ENCODE measurements at places on chromosomes 16 and 17. TPM values are rescaled to one million over a fixed set of nuclear protein-coding genes. Genes with fewer than 3 reads are reported as not detected.

GRCh38 chr17:38762231-38762630 is 9.7 kb downstream of the PSMB3 start:
- DNase-seq: no peak

- peak; percentile 30 for DNase-seq
Observed at GRCh38 chr17:50426814-50427787, 1.1 kb downstream of the ACSF2 start.

DNA sequence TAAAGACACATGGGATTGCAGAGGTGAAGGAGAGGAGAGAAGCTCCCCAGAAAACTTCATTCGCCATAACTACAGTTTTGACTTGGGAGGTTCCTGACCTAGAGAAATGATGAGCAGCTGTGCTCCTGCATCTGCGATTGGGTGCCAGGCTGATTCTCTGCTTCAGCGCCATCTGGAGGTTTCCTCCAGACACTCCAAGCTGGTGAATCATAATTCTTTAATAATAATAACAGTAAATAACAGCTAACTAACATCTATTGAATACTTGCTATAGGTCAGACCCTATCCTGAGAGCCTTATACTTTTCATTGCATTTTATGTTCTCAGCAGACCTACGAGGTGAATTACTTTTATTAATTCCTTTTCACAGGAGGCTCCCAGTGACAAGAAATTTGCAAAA is 575.8 kb downstream of the TOX3 start:
- DNase-seq: no peak

DNA sequence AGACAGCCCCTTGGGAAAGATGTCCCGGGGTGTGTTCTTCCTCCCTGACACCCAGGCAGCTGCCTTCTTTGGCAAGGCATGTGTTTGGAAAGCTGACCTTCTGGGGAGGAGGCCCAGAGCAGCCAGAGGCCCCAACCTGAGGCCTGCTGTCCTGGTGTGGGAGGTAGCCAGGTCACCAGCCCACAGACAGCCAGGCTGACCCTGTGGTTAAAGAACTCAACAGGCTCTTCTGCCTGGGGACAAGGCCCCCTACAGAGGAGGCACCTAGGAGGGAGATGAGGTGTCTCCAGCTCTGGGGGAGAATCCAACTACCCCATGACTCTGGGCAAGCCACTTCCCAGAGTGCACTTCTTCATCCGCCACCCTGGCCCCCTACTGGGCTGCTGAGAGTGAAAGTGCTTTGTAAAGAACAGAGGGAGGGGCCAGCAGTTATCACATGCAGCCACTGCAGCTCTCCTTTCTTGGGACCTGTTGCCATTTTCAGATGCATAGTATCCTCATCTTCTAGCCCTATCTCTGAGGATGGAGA is 13.1 kb upstream of the SREBF1 start:
- no peak for DNase-seq

DNA sequence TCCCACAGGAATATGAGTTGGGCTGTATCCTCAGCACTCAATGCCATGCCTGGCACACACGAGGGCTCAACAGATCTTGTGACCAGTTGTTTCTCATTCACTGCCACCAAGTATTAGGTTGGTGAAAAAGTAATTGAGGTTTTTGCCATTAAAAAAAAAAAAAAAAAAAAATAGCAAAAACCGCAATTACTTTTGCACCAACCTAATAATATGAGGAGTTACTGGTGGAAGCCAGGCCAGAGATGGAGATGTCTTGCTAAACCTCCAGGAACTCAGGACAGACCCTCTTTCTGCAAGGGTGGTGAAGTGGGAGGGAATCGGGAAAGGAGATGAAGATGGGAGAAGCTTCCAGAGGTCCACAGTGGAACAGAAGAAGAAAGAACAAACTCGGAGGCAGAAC is 124.6 kb downstream of the DYNLRB2 start:
- no peak for DNase-seq

GRCh38 chr16:11667221-11667823 is 933 bp upstream of the SNN start:
- DNase-seq: no peak

- DNase-seq: no peak
Observed at GRCh38 chr17:79930877-79931816, 91.9 kb upstream of the CBX4 start.

DNA sequence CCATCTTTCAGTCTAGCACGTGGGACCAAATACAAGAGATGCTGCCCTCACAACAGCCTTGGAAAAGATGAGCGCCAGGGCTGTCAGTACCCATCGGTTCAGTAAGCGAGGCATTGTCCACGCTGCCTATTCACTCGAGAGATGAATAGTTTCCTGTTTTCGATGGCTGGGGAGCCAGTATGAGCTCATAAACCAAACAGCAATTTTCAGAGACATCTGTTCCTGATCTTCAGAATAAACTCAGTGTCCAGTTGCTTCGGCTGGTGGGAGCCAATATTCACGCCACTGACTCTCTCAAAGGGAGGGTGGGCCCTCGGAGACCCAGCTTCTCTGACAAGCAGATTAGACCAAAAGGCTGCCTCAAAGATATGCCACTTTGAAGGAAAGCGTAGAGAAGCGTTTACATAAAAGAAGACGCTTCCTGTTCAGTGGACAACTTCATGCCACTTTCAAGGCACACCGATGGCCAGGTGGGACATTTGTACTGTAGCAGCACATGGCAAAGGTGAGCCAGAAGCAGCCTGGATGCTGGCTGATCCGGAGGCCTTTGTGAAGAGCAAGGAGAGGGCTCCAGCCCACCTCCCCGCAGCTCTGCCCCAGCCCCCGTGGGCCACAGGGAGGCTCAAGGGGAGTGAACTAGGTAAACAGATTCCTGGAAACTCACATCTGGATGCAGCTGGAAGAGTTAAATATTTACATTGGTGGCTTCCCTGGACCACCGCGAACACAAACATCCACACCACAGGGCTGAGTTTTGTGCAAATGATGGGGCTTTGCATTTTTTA is 6.0 kb downstream of the TIMM22 start:
- DNase-seq: peak; percentile 32

GRCh38 chr17:68318103-68318991 is 27.1 kb downstream of the ARSG start:
- no peak for DNase-seq

GRCh38 chr17:57132663-57133062 is 47.6 kb downstream of the AKAP1 start:
- DNase-seq: no peak

DNA sequence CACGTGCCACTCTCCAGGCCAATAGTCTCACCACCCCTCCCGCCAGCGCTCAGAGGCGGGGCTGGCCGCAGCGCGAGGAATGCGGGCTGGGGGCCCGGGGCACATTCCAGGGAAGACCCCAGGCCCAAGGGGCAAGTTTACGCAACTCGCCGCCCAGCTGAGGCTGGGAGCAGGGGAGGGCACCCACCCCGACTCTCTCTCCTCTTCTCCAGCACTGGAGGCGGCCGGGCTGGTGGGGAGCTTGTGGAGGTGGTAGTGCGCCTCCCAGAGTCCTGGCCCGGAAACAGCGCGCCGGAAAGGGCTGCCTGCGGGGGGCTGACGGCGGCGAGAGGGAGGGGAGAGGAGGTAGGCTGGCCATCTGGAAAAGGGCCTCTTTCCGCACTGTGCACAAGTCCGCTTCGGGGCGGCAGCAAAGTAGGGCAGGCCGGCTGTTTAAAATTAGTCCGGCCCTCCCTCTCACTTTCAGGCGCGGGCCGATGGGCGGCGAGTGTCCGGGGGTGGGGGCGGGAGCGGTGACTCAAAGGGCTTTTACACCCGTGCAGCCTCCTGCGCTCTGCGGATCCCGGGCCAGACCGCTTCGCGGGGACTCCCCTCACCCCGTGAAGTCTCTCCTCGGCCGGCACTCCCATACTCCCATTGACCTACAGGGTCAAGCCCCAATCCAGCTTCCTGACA is 1.1 kb downstream of the FHOD1 start:
- DNase-seq: peak; percentile 75

- DNase-seq: no peak
Observed at GRCh38 chr16:22232277-22233036, 26.4 kb downstream of the EEF2K start.

DNA sequence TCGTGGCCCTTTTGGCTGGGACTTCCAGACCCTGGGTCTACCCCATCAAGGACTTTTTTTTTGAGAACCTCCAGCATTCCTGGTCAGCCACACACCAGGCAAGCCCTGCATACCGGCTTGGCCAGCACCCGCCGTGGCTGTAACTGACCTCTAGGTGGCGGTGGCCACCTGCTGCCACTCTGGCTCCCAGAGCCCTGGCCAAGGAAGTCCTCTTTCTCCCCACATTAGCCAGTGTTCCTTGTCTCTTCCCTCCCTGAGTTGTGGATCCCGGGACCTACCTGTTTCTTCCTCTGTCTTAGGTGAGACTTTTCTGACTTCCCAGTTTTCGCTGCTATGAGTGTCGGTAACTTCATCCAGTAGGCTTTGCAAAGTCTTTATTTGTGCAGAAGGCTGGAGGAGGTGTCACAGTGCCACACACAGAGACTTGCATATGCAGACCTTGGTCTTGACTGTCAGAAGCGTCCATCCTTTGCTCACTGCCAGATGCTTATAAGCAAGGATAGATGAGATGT is 348.3 kb downstream of the CPPED1 start:
- DNase-seq: no peak

GRCh38 chr17:75959051-75959838 is 18.4 kb upstream of the FBF1 start:
- DNase-seq: no peak

- DNase-seq: no peak
Observed at GRCh38 chr17:50594892-50595291, 34.4 kb downstream of the CACNA1G start.

GRCh38 chr17:48671697-48672171 is 45.6 kb upstream of the HOXB9 start:
- peak; percentile 57 for DNase-seq

DNA sequence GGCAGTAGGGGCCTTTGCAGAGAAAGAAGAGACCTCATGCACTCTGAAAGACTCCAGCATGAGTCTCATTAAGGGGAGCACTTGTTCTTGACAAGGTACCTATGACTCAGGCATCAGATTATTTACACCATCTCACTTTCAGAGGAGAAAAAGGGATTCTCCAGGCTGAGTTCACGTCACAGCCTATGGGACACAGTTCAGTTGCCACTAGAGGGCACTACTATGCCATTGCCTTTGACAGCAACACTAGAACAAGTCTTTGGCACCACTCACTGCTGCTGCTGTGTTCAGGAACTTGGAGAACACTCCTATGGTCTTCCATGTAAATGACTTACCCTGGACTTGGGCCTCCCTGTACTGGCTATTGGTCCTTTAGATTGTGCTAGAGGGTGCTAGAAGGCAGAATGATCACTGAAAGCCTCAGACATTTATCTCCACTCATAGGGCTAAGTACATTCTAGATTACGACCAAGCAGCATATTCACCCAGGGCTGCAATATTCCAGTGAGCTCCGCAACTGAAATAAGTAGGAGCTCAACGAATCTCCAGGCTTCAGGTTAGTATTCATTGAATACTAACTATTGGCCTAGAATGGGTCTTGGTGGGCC is 225.1 kb upstream of the CA10 start:
- DNase-seq: peak; percentile 26

GRCh38 chr17:33169580-33170285 is 123.4 kb downstream of the ASIC2 start:
- DNase-seq: no peak

GRCh38 chr17:40849723-40850122 is 17.3 kb downstream of the KRT12 start:
- no peak for DNase-seq

DNA sequence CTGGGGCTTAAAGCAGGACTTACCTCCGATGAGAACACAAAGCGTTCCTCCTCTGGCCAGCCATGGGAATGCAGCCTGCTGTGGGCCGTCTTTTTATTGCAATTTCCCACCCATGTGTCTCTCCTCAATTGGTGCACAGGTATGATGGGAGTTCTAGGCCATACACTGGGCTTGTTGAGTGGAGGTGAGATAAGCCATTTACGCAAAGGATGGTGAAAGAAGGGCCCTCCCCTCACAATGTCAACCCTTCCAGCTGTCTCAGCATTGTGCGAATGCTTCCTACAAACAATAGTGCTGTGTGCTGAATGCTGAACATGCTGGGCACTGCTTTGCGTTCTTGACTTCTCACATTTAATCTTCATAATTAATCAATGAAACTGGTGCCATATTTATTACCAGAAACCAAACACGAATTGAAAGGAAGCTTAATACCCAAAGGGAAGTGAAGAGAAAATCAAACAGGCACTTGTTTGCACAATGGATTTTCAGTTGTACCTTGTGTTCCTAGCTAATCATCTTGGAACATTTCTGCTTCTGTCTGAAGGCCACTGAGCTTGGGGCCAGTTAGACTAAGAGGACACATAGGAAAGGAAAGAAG is at the start of gene GP2:
GP2 (minus strand) TSS at position 70 of the 598 bp plus-strand sequence. CDS start 1,082 bp downstream, outside the sequence.
- no peak for DNase-seq

- DNase-seq: no peak
Observed at GRCh38 chr17:1270210-1271029, at the start of gene BHLHA9. BHLHA9 (plus strand) TSS chr17:1270444; CDS start chr17:1270564, 120 bp downstream.

- DNase-seq: no peak
Observed at GRCh38 chr16:57416084-57416483, 11.5 kb downstream of the CCL17 start.

MMP15 gene
- 6.6 TPM for total RNA-seq

PPP1R27 gene
- 10.0 TPM for total RNA-seq

KRTAP1-5 gene
- total RNA-seq: 14.1 TPM

CCT6B gene
- total RNA-seq: 3.2 TPM

KRT40 gene
- total RNA-seq: 7.7 TPM

NDUFB10 gene
- 72.4 TPM for total RNA-seq

All from skin of body (tissue), 3 donors.